Stimulated activated CD8-positive, alpha-beta memory T cell treated with anti-CD3 and anti-CD28 coated beads, Interleukin-4, amount 100 ng/mL, for 4 hours (primary cell): ENCODE measurements at places on chromosomes 3 and 15.

GRCh38 chr15:44735482-44736180, 697 bp upstream of the TRIM69 start:
- no peak for DNase-seq

GRCh38 chr3:49683162-49683561, 6.1 kb downstream of the MST1 start:
- DNase-seq = no peak

DNA sequence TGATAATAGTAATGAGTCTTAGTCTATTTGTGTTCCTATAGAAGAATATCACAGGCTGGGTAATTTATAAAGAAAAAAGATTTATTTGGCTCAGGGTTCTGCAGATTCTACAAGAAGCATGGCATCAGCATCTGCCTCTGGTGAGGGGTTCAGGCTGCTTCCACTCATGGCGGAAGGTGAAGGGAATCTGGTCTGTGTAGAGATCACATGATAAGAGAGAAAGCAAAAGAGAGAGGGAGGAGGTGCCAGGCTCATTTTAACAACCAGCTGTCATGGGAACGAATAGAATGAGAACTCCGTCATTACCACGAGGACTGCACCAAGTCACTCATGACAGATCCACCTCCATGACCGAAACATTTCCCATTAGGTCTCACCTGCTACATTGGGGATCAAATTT, 664.0 kb upstream of the SGO1 start:
- no peak for DNase-seq

- DNase-seq = no peak
Observed at GRCh38 chr3:53147151-53147902, 13.7 kb upstream of the PRKCD start.

DNA sequence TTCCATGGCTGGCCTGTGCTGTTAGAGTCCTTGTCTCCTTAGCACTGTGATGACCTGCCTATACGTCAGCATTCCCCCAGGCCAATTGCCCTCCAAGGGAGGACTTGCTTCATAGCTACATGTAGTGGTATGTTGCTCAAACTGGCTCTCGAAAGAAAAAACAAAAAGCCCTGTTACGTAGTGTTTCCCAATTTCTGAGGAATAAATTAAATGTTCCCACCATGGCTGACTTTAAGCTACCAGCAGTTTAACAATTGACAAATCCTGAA, 54.6 kb downstream of the WNT7A start:
- no peak for DNase-seq

DNA sequence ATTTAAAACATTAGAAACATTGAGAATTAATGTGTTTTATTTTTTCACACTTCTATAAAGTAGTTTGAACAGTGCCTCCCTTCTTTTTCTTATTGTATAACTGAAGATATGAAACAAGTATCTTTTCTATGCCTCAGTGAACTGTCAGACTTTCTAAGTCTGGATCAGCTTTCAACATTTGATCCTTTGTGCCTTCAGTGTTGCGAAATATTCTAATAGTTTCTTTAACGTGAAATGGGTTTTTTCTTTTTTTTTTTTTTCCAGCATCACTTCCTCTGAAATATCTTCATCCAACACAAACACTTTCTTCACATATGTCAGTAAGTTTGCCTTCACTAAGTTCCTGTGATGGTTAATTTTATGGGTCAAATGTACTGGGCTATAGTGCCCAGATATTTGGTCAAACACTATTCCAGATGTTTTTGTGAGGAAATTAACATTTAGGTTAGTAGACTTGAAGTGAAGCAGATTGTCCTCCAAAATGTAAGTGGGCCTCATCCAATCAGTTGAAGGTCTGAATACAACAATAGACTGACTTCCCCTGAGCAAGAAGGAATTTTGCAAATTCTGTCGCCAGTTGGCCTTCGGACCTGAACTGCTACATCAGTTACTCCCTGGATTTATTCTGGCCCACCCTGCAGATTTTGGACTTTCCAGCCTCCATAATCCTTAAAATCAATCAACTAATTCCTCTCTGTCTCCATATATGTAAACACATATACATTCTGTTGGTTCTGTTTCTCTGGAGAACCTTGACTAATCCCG, 6.4 kb upstream of the CPOX start:
- DNase-seq = no peak

- no peak for DNase-seq
Observed at GRCh38 chr3:39390181-39390580, 7.0 kb downstream of the SLC25A38 start.
